Activated T-helper 1 cell treated with anti-CD3 and anti-CD28 coated beads, Interleukin-2, amount 50 U/mL, for 16 hours (primary cell): ENCODE measurements at places on chromosomes 6 and 20.

DNA sequence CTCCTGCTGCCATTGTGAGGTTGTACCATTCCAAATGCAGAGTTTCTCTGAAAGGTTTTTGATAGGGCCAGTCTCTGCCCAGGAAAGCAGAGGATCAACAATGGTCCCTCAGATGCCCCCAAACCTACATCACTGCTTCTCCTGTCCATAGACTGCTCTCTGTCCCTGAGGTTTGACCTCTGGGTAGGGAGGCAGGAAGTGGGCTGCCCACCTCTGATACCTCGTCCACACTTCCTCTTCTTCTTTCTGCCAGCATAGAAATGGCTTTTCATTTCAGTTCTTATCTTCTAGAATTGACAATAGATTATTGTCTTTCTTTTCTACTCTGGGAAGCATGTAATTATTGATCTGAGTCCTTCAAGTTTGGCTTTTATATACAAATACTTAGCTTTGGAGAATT, 170.6 kb downstream of the TRMT11 start:
- no peak for DNase-seq

- DNase-seq, result no peak
Observed at GRCh38 chr6:30800871-30801270, 56.5 kb upstream of the IER3 start.

DNA sequence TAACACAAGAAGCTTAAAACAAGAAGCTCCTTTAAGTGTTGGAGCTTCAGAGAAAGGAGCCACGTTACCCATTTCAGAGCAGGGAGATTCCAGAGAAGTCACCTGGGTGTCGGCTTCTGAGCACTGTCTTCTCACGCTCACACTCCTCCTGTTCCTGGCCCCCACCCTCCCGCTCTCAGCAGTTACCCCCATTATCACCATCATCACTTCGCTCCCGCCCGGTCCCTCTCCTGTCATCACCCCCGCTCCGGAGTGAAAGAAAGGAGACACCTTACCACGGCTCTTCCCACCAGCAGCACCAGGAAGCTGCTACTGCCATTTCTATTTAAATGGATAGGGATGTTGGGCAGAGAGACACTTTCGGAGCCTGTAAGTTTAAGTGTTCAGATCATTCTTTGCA, 123.9 kb downstream of the GMPR start:
- no peak for DNase-seq

- DNase-seq, result no peak
Observed at GRCh38 chr6:166949528-166950442, 6.6 kb downstream of the RNASET2 start.

DNA sequence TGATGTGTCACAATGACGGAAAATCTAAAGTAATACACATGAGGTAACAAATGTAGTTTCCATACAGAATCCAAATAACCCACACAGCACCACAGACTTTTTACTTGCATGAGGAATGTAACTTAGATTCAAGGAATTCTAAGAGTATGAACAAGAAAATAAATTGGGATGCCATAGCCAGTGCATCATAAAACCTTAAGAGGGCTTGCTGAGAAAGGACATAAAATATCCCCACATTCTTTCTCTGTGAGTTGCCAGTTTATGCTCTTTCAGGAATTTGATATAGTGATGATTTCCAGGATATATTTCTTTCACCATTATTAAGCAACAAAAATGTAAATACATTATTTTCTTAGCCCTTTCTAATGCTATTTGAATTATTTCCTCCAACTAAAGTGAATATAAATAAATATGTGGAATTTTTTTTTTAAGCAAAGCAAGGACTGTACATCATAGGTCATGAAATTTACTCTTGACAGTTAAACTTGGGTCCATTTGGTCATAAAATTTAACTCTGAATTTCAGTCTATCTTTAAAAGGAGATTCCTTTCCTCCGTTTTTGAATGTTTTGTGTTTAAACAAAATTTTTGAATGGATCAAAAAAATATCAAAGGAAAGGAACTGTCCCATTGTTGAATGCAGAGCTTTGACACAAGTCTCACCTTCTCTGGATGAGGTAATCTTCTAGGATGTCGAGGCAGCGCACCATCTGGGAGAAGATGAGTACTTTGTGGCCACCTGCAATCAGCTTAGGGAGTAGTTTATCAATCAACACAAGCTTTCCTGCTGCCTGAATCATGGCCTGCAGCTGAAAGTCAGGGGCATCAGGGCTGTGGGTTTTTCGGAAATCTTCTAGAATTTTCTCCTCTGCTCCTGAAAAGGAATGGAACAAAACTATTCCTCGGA, 116.3 kb upstream of the EMILIN3 start:
- no peak for DNase-seq

DNA sequence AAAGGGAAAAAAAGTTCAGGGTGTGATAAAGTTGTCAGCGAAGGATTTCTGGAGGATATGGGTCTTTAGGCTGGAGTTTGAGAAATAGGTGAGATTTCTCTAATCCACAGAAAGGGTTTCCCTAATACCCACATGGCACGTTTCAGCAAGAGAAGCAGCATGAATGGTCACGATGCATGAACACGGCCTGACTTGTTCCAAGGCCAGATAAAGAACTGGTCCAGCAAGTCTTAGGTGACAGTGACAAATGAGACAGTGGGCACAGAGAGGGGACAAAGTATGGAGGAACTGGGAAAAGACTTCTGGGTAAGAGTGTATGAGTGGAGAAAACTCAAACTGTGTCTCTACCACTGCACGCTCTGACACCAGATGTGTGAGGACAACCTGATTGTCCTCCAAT, 262.0 kb upstream of the FOXQ1 start:
- DNase-seq, result no peak

DNA sequence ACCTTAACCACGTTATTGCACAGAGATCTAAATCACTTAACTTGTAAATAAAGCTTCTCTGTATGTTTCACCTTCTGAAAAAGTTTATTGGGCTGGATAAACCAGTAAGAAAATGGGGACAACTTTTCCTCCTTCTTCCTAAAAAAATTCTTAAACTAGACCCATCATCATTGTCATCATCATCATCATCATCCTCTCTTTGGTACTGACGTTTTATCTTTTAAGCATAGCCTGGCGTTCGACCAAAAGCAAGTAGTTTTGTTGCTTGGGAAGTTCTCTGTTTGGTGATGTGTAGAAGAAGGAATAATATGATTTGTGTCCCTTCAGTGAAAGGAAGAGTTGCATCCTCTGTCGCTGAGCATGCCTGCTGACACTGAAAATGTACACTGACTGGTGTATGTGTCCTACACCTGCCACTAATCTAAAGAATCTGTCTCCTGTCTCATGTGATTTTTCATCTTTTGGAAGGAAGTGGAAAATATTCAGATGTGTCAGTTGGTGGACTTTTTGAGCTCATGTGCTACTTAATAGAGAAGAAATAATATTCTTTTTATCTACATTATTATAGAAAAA, 2.5 kb downstream of the CLVS2 start:
- DNase-seq, result no peak
